ENCODE measurements at places on chromosomes 3 and 15.

- DNase-seq, result no peak
These were observed 55.0 kb downstream of the SETD5 start for GRCh38 chr3:9452417-9452816.

DNA sequence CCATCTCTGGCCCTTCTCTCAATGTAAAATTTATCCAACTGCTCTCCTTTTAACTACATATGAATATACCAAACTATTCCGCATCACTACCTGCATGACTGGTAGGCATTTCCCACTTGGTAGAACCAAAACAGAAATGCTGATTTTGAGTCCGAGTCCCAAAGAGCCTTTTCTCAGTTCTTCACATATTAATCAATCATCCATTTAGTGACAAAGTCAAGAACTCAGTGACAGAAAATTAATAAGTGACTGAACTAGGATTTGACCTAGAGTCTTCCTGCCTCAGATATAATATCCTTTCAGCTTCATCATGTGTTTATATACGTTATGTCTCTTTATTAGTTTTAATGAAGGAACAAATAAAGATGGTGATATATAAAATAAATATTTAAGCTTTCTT lies 700.6 kb upstream of the GOLIM4 start:
- no peak for DNase-seq

DNA sequence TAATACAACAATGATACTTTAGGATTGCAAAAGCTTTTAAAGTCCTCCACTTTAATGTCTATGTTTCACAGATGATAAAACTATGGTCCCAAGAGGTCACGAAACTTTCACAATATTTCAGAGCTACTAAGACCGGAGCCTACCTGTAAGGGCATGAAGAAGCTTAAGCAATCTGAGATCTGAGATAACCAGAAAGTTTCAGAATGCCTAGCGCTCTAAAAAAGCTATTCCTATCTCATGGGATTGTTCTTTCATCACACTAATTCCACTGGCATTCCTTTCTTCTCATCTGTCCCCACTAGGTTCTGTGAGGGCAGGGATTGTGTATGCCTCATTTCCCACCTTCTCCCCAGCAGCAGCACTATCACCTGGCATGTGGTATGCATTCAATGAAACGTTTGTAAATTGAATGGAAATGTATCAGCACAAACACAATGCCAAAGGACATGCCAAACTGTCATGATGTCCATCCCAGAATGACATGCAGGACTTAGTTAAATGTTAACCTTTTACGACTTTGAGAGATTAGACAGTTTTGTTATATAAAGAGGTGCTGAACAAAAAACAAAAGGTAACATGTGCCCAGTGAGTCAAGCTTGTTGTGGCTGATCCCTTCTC lies 104.7 kb upstream of the NR2F2 start:
- no peak for DNase-seq

- no peak for DNase-seq
These were observed 8.1 kb downstream of the SPATA12 start for GRCh38 chr3:57068437-57069089.

DNA sequence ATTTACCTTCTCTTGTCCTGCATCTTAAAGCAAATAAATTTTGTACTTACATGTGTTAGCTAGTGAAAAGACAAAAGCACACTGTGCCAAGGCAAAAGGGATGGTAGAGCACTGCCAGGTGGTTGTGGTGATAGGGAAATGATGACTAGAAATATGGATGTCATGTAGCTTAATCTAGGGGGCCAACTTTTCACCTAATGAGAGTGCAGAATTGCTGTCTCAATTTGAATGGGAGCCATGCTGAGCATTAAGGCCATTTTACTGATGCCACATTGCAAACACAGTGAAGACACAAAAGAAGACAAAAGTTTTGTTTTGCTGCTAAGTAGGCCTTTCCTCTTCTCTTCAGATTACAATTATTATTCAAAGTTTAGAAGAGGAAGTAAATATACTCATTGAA lies 274.7 kb downstream of the PDCD6IP start:
- DNase-seq, result no peak

- DNase-seq, result no peak
These were observed 280.1 kb upstream of the RASGRP1 start for GRCh38 chr15:38844736-38845135.

DNA sequence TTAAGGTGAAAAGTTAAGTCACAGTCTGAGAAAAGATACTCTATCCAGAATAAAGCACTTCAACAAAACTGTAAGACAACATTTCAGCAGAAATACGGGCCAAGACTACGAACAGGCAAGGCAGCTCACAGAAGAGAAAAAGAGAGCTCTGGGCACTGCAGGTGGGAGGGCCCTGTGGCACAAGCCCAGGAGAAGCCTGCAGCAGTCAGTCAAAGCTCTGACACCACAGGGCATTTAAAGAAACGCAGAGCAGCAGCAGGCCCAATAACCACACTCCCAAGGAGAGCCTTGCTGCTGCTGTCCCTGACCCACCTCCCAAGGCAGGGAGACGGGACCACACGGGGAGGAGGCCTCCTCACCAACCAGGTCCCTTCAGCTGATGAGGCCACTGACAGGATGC lies 19.2 kb downstream of the CHSY1 start:
- no peak for DNase-seq

GRCh38 chr3:170511371-170511770 lies 74.5 kb downstream of the SLC7A14 start:
- DNase-seq, result no peak

DNA sequence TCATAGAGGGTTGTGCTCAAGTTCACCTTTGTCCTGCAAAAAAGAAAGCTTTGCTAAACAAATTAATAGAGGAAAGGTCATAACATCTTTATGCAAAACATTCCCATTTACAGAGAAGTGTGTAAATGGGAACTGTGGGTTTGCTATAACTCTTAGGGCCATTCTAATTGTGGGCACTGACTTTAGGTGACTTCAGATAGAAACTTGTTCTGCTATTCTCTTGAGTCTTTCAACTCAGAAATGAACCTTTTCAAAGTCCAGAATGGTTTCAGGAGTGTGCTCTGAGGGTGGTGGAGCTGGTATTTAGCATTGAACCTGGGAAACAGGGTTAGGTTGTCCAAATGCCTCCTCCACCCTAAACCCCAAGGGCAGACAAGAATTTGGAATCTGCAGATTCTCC lies 34.0 kb downstream of the SPTSSB start:
- DNase-seq, result no peak

DNA sequence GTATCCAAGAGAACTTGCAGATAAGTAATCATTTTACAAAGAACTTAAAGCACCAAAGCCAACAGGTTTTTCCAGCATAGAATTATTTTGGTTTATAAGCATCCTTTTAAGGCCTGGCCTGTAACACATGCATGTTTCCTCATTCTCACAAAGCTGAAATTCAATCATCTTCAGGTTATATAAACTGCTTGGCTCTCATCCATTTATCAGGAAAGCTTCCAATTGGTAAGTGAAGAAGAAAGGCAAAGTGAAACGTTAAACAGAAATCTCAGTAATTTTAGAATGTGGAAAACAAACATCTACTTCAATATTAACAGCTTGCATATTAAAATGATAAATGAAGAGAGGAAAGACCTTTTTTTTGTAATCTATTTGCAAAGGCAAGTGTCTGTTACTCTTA lies 1.6 kb downstream of the SERP1 start:
- no peak for DNase-seq

- DNase-seq, result no peak
These were observed 121.8 kb downstream of the ZNF609 start for GRCh38 chr15:64582202-64582601.

DNA sequence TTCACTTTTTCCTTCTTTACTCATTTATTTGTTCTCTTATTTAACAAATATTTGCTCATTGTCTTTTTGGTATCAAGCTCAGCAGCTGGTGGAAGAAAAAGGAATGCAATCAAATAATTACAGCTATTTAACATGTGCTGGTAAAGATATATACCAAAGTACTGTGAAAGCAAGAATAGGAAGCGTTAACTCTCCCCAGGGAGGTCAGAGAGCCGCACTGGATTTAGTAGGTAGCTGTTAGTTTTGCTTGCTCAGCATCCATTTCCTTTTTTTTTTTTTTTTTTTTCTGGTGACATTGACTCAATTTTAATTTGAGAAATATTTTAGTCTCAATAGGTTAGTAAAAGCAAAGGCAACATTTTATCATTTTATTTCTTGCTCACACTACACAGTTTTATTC lies 308.5 kb upstream of the MDFIC2 start:
- DNase-seq, result no peak

- DNase-seq, result no peak
These were observed 62.3 kb upstream of the TNFAIP8L3 start for GRCh38 chr15:51156957-51157356.

DNA sequence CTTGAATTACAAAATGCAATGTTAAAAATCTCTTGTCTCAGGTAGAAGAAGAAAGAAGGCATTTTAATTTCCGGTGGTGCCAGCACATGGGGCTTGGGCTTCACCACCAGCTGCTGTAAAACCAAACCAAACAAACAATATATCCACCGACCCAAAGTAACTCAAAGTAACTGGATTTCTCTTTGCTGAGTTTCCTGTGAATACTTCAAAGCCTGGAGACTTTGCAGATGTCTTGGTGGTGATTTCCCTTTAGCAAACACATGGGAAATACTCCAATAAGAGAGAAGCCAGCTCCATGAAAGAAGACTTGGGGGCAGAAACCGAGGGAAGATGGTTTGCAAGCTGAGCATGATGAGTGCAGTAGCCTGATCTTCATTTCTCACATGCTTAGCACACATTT lies 62.6 kb downstream of the EIF4E3 start:
- DNase-seq, result no peak

DNA sequence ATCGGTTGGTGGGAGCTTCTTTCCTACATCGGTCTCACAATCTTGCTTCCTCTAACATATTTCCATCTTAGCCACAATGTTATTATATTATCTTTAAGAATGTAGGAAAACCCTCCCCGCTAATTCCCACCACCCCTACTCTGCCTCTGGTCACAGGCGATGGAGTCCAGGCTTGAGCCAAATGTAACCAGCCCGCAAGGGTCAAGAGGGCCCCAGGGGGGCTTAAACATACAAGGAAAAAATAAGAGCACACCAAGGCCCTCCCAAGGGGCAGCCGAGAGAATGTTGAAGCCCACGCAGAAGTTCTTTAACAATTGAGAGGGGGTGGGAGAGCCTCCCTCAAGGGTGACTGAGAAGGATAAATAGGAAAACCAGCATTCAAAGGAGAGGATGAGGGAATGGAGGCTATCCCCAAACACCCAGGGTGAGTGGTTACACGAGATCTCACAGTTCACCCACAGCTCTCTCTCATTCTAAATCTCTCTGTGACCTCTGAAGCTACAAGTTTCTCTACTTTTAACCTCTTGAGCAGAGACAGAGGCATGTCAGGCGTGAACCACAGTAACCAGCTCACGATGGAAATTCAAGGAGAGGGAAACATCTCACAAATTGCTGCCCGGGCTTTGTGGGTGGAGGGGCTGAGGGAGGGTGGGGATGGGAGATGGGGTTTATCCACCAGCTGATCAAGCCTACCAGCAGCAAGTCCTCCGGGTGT lies 31.4 kb upstream of the UACA start:
- DNase-seq, result no peak

DNA sequence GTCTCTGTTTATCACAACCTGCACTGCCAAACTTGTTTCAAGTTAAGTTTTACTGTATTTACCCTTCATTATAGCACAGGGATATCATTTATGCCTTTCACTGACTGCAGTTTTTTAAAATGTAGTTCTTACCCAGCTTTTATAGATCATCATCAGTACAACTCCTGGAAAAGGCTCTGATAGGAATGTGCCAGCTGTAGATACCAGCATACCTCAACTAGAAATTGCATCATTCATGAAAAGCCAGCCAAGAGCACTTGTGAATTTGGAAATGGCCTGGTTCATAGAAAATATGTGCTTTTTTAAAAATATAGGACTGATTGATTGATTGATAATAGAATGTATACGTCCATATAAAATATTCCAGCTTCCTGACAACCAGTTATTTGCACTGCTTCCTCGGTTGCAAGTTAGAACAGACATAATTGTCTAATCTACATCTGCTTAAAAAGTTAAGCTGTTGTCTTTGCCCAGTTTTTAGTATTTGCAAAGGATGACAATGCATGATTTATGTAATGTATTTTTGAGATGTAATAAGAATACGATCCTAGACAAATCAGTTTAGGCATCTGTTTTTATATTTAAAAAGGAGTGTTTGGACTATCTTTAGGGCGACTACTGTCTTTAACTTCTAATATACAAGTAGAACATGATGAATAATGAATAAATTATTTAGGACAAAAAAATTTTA lies 58.5 kb downstream of the DCUN1D1 start:
- DNase-seq, result no peak

DNA sequence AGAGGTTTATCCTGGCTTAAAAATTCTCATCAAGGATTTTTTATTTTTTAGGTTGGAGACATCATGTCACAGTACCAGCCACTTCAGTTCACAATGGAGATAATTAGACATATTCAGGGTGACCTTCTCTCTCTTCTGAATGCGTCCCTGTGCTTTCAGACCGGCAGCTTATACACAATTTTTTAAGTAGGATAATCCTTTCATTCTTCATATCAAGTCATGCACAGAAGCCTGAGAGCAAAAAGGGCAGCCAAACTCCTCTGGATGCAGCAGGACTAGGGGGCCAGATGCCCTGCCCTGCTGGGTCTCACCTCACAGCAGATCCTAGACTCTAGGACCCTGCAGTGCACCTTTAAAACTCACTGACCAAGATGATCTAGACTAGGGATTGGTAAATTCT lies 210.4 kb downstream of the ERC2 start:
- no peak for DNase-seq

DNA sequence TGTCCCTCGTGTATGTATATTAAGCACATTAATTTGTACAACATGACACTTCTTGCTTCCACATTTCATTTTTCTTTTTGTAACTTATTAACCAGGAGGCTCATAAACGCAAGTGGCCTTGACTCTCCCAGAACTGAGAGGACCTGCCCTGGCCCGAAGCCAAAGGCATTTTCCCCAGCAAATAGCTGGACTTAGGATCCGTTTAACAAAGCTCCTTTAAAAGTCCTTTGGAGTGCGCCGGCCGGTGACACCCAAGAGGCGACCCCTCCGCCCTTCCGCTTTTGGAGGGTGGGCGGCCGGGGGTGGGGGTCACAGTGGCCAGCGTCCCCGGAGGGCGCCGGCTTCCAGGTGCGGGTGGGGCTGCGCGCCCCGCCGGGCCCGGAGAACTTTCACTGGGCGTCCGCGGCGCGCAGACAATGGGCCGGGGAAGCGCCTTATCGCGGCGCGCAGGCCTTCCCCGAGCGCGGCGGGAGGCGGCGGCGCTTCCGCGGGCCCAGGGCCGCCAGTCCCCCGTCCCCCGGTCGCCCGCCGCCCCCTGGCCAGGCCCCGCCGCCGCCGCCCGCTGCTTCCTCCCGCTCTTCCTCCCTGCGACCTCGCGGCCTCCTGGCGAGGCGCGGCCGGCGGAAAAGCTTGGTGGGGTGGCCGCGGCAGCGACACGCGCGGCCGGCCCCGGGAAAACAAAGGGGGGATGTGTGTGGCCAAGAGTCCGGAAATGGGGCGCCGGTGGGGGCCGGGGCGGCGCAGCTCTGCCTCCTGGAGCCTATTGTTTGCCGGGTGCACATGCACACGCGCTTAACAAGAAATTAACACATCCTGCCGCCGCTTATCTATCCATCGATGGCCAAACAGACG lies 613.4 kb downstream of the MCTP2 start:
- DNase-seq, result no peak

DNA sequence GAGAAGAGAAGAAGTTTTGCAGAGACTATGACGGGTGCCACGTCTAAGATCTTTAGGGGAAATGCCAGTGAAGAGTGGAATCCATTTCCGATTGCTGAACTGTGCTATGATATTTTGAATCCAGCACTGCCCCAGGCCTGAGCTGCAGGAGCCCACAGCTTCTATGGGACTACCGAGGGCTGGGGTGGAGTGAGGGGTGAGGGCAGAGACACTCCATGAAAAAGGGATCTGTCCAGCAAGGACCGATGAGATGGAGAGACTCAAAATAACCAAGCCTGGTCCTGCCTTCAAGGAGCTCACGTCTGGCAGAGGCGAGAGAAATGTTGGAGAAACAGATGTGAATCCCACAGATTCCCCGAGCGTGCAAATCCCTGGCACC lies 79.8 kb upstream of the MEF2A start:
- DNase-seq, result no peak
